NCI-H526 treated with DMSO at 0.1 percent for 48 hours (cell line): ENCODE measurements at places on chromosomes 4 and X.

GRCh38 chrX:9269134-9269533 is 195.7 kb upstream of the TBL1X start:
- no peak for DNase-seq

DNA sequence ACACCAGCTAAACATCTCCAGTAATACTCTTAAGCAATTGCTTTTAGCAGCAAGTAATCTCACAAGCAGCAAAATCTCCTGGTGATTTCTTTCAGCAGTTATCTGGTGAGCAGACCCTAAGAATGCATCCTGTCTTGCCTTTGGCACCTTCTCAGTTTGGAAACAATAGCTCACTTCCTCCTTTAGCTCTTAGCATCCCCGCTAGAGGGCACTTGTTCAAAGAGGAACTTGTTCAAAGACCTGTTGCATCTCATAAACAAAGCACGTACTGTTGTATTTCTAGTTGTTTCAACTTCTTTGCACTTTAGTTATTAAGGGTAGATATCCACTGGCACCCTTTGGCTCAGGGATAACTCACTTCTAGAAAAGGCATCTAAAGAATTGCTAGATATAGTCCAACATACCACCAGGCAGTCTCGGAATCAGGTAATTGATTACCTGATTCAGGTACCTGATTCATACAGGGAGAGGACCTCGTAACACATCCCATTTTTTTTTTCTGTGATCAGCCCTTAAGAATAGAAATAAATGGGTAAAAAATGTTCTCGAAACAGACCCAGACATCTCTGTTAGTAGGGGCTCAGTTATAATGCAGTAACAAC is 81.9 kb upstream of the QRFPR start:
- peak; percentile 16 for DNase-seq

DNA sequence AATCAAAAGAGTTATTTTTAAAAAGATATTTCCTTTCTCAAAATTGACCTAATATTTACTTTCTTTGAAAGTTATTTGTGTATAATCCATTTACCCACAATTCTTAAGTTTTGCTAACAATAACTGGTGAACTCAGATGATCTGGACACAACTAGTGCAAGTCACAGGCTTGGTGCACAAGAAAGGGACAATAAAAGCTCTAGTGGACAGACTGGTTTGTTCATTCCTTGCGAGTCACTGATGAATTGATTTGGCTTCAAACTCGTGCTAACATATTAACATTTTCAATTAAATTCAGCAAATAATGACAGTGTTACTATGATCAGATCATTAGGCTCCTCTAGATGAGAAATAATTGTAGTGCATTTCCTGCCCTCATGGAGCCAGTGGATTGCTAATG is 169.2 kb downstream of the BMPR1B start:
- DNase-seq = no peak

DNA sequence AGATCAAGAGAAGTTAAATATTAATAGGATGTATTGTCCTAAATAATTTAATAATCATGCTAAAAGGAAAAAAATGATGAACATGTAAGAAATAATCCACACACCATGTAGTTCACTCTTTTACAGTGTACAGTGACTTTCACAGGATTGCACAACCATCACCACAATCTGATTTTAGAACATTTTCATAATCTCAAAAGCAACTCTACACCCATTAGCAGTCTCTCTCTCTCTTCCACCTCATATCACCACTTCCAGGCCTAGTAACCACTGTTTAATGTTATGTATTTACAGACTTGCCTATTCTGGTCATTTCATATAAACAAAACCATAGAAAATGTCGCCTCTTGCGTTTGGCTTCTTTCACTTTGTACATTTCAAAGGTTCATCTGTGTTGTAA is 153.4 kb downstream of the FSTL5 start:
- no peak for DNase-seq

DNA sequence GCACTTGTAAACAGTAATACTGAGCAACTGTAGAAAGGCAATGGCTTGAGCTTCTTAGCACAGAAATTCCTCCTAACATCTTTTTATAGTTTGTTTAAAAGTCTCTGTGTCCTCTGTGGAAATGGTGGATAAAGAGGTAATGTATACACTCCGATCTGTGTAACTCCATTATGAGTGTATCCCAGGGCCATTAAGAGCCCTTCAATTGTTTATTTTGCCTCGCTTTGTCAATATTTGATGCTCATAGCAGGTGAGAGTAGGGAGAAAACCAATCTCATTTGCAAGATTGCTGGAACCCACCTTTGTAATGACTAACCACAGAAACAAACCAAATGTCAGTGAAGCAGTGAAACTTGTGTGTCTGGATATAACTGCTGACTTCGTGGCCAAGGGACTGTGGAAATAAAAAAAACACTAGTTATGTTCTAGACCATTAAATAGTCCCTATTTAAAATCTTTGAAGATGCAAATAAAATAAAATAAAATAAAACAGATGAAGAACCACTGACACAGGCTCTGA is 598.2 kb upstream of the BOD1L1 start:
- peak; percentile 41 for DNase-seq
